ENCODE measurements at places on chromosomes 6 and 20. TPM values are rescaled to one million over a fixed set of nuclear protein-coding genes. Genes with fewer than 3 reads are reported as not detected.

DNA sequence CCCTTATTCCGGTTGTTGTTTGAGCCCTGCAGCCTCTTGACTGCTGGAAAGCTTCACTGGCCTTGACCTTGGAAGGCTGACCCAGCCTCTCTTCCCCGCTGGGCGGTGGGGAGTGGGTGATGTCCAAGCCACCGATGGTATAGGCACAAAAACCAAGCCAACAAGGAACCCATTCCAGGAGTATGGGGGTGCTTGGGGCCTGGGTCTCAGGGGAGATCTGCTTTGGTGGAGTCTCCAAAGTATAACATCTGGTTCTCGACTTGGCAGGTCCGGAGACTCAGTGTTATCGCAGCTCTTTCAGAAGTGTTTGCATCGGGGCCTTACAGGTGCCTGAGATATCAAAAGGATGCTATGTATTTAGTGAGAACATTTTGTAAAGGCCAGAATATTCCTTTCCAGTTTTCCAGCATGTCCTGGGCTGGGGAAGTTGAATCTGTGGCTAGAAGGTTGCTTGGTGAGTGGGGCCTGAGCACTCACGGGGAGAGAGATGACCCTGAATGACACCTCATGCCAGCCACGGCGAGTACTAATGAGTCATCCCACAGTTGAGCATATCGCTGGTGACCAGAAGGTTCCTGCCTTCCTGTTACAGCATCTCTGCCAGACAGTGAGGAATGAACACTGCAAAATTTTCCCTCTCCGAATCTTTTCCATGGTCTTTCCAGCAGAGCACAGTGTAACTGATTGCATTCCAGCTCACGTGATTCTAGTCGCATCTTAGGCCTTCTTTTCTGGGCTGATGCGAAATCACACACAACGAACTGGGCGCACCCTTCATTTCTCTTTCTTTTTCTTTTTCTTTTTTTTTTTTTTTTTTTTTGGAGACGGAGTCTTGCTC is 133.9 kb downstream of the ZDHHC14 start:
- no peak for DNase-seq

- DNase-seq, result no peak
These were observed 124.3 kb upstream of the TMEM170B start for GRCh38 chr6:11413117-11413687.

GRCh38 chr20:56631318-56631989 is 2.3 kb downstream of the TFAP2C start:
- no peak for DNase-seq

- DNase-seq, result no peak
These were observed 51.4 kb upstream of the NUP153 start for GRCh38 chr6:17758119-17758518.

GRCh38 chr20:32440069-32440757 is 82.1 kb downstream of the ASXL1 start:
- no peak for DNase-seq

DNA sequence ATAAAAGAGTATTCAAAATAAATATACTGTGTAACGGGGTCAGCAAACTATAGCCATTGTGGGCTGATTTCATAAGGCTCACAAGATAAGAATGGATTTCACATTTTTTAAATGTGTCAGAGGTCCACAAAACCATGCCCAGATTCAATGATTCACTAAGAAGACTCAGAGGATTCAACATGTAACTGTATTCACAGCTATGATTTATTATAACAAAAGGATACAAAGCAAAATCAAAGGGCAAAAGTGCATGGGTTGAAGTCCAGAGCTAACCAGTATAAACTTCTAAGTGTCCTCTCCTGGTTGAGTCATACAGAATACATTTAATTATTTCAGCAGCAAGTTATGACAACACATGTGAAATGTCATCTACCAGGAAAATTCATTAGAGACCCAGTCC is 49.2 kb downstream of the TBC1D32 start:
- no peak for DNase-seq

DNA sequence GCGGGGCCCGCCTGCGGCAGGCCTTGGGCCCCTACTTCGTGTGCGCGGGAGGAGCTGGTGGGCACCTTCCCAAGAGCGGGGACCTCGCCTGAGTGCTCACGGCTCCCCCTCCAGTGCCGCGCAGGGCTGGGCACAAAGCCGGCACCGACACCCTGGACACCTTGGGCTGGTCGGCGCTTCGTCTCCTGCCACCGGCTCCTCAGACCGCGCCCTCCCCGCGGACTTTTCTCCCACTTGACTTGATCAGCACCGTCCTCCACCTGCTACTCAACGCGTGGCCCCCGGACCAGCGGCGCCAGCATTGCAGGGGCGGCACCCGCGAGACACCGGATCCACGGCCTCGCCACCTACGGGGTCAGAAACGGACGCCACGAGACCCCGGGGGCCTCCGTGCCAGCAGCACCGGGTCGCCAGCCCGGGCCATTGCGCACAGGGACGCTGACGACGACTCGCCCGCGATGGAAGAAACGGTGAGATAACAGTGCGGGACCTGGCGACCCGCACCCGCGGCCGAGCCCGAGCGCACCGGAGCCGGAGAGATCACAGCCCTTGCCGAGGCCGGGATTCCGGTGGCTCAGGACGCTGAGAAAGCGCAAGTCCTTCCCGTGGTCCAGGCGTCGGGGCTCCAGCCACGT is 154.2 kb downstream of the DLL1 start:
- DNase-seq, result no peak

DNA sequence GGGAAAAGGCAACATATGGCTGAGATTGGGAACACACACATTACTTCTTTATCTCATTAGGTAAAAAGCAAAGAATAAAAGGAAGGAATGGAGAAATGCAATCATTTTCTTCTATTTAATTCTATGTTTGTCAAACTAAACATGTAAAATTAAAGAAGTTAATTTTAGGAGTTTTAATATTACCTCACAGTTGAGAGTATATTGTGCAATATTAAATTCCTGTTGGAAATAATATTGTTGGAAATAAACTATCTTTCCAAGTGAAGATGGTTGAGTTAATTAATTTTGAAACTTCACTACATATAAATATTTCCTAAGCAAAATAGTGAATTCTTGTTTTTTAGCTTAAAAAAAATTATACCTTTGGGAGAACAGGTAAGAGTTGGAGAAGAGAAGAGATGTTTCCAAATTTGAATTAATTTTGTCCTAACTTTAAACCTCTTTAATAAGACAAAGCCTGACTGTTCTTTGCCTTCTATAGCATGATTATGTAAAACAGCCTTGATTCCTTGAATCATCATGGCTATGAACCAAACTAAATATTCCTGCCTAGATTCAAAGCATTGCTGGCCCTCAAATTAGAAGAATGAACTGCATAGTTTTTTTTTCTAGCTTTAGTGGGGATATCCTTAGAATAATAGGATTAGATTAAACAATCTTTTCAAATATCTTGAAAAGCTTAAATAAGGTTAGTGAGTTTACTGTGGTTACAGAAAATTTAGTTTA is 1349.1 kb upstream of the ADGRB3 start:
- no peak for DNase-seq

GRCh38 chr6:26030716-26031115 is 56.5 kb upstream of the HFE start:
- DNase-seq, result no peak

SCRT2 gene
- total RNA-seq, result 0.40 TPM

GRCh38 chr6:165745492-165745891 is 82.5 kb upstream of the PDE10A start:
- no peak for DNase-seq

TMEM170B gene
- total RNA-seq, result 10.9 TPM

GSTA3 gene
- not detected for total RNA-seq

DNA sequence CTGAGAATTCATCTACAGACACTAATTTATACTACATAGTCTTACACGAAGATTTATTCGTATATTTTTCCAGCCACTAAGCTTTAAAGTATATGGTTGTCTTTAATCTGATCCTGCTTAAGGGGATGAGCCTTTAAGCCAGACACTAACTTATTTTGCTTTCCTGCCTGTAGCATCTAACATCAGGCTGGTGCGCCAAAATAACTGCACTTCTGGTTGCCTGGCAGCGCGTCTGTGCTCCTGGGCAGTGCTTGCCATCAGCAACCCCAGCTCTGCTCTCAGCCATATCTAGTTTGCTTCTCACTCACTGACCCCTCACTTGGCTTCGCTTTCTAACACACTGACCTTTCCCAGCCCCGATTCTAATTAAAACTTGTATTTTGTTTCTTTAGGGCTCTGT is 21.8 kb downstream of the HMGCLL1 start:
- no peak for DNase-seq

GRCh38 chr20:62900052-62900691 is 26.1 kb downstream of the DIDO1 start:
- DNase-seq, result peak; percentile 88

DNA sequence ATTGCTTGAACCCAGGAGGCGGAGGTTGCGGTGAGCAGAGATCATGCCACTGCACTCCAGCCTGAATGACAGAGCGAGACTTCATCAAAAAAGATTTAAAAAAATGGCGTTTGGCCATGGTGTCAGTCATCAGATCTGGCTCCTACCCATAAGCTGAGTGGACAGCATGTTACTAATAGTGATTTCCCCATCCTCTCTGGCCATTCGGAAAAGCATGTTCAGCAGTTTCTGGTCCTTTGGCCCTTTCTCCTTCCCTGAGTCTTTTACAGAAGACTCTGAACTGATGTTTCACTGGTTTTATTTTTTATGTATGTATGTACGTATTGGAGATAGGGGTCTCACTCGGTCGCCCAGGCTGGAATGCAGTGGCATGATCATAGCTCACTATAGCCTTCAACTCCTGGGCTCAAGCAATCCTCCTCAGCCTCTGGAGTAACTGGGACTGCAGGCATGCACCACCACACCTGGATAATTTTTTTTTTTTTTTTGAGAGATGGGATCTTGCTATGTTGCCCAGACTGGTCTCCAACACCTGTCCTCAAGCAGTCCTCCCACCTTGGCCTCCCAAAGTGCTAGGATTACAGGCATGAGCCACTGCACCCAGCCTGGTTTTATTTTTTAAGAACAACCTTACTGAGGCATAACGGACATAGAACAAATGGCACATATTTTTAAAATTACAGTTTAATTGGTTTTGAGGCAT is 84.2 kb upstream of the CNKSR3 start:
- no peak for DNase-seq

- no peak for DNase-seq
These were observed 6.7 kb downstream of the ACOT13 start for GRCh38 chr6:24673625-24674024.

Measured in spinal cord (tissue), 10 donors.